ENCODE measurements at places on chromosomes 7 and 10. TPM values are rescaled to one million over a fixed set of nuclear protein-coding genes. Genes with fewer than 3 reads are reported as not detected.

The OPALIN gene
- not detected for total RNA-seq

DNA sequence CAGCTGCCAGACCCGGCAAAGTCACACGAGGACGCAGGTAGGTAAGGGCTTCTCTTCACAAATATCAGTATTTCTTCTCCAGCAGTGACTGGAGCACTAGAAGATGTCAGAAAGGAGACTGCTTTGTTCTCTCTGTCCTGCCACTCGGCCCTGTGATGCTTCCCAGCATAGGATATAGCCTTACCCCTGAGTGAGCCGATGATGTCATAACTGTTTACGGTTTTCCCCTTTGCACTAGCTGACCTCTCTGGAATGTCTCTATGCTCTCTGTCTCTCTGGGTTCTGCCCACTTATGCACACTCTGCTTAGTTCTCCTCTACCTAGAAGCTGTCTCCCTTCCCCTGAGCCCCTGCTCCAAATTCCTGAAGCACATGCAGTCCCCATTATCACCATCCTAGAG is 167.5 kb upstream of the PODXL start:
- no peak overlapping the region for H3K27ac ChIP-seq
- H3K27me3 ChIP-seq: peaks cover 50% of the 10 kb centered on the region
- H3K36me3 ChIP-seq: no peaks in the 10 kb centered on the region
- DNase-seq: peak; percentile 25

DNA sequence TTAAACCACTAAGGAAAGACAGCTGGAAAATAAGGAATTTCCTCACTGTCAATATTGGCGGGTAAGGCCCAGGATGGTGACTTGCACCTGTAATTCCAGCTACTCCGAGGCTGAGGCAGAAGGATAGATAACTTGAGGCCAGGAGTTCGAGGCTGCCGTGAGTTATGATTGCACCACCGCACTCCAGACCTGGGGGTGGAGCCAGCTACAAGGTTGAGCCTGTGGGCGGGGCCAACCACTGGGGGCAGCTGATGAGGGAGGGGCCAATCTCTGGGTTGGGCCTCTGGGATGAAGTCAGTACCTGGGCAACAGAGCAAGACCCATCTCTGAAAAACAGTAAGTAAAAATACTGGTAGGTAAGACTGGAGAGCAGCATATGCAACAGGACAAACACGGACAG is 80.1 kb upstream of the ADO start:
- H3K4me3 ChIP-seq: no peak overlapping the region
- no peak overlapping the region for H3K27ac ChIP-seq
- H3K27me3 ChIP-seq: peaks cover 27% of the 10 kb centered on the region
- no peak for DNase-seq
- H3K4me1 ChIP-seq: no peaks in the 10 kb centered on the region

DNA sequence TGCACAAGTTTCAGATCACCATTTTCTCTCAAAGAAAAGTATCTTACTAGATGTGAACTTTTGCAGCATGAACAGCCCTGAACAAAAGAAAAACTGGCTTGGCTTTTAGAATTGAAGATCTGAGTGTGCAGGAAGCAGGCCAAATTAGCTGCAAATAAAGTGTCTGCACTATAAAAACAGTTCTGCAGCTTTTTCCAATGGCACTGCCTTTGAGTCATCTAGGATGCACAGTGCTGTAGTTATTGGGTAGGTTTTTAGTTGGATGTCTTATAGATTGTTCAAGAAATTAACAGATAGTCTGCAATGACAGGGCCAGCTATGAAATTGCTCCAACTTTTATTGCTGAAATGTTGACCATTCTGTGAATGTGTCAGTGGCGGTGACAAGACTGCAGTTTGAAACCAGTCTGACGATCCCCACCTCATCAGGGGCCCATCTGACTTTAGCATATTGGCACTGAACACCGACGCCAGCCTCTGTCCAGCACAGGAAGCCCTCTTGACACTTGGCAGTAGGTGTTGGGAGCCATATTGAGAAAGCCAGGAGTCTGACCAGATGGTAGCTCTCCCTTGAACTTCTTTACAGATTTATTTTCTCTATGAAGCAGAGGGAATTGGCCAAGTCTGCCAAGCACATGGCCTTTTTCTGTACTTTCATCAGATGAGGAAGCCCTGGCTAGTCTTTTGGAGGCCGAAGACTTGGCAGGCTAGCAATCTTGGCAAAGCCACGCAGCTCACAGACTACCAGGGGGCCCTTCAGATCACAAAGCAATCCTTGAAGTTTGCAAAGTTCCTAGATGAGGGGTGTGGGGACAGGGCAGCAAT is 490.6 kb downstream of the NEBL start:
- H3K27me3 ChIP-seq: no peaks in the 10 kb centered on the region
- no peak overlapping the region for H3K27ac ChIP-seq
- no peak overlapping the region for H3K4me3 ChIP-seq
- H3K36me3 ChIP-seq: no peaks in the 10 kb centered on the region
- no peak for DNase-seq
- peaks cover 10% of the 10 kb centered on the region for H3K4me1 ChIP-seq

GRCh38 chr7:24826662-24827020 is 69.4 kb upstream of the GSDME start:
- no peaks in the 10 kb centered on the region for H3K36me3 ChIP-seq
- peaks cover 33% of the 10 kb centered on the region for H3K4me1 ChIP-seq
- no peak overlapping the region for H3K27ac ChIP-seq
- no peak overlapping the region for H3K4me3 ChIP-seq
- H3K27me3 ChIP-seq: no peaks in the 10 kb centered on the region
- DNase-seq: no peak

Measured in osteocyte (in vitro differentiated cells).